ENCODE measurements at places on chromosomes 7 and 10. TPM values are rescaled to one million over a fixed set of nuclear protein-coding genes. Genes with fewer than 3 reads are reported as not detected.

DNA sequence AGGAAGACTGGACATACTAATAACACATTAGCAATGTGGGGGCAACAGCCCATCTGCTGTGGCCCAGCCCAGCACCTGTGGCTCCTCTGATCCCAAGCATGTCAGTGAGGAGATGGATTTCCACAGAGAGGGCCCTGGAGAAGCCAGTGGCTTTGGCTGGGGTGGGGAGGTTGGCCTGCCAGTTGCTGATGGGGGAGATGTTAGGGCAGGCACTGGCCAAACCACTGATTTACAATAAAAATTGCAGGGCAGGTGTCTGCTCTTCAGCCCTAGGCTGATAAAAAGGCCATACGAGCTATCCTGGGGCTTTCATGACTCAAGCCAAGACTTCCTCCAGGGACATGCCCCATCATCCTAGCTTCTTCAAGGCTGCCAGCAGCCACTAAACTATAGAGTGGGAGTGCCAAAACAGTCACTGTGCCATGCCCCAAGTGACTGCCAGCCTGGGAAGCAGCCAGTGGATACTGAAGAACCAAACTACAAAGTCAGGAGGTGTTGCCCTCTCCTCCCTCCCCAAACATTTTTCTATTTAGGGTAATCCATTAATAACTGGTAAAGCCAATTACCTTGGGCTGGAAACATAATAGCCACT, 37.8 kb downstream of the DPCD start:
- DNase-seq = no peak

DNA sequence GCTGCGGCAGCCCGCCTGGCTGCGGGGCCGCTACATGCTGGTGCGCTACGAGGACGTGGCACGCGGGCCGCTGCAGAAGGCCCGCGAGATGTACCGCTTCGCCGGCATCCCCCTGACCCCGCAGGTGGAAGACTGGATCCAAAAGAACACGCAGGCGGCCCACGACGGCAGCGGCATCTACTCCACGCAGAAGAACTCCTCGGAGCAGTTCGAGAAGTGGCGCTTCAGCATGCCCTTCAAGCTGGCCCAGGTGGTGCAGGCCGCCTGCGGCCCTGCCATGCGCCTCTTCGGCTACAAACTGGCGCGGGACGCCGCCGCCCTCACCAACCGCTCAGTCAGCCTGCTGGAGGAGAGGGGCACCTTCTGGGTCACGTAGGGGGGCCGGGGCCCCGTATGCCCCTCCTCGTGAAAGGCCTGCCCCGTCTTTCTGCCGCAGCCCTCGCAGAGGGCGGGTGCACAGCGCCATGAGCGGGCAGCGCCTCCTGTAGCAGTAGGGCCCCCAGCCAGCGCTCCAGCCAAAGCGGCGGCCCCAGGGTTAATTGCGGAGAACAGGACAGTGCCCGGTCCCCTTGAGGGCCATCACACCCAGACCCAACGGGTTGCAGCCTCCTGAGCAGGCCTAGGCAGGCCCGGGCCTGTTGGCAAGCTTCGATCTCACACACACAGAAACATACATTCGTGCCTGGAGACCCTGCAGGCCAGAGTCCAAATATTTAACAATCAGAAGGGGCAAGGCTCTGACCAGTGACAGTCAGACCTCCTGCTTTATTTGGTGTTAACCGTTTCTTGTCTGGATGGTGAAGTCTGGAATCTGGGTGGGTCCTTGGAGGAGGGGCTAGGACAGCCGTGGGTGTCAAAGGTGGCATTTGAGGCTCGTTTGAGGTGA, 44.1 kb downstream of the CHST3 start:
- no peak for DNase-seq

DNA sequence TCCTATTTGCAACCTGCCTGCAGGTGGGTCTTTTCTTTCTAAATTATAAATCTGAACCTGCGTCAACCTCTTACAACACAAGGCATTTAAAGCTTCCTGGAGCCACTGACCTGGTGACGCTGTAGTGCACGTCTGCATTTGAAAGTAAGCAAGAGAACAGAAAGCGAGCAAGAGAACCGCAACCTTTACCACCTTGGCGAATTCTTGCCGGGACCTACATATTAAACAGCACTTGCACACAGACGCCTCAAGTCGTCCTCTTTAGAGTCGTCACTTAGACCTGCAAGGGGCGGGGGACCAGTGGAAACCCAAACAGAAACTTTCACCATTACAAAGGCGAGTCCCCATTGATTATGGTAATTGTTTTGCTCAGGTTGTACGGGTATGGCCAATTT, 9.5 kb downstream of the GLI3 start:
- DNase-seq = peak; percentile 51

- DNase-seq = no peak
These were observed 8.8 kb downstream of the ADAM8 start for GRCh38 chr10:133267829-133268228.

DNA sequence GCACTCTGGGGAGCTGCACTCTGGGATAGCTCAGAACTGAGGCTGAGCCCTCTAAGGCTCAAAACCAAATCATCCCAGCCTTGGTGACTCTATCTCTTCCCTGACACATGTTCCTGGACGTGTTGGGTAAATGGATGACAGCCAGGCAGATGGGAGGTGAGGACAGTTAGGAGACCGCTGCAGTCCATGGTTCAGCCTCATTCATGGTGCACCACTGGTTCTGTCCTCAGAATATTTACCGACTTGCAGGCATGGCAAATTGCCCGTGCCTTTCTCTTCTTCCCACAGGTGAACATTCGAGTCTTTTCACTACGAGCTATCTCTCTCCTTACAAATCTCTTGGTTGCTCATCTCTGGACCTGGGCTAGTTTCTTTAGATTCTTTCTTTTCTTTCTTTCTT, 80.3 kb upstream of the EFCAB10 start:
- DNase-seq = no peak

- DNase-seq = no peak
These were observed 200.9 kb downstream of the TEX36 start for GRCh38 chr10:125482108-125482507.

The KEL gene
- total RNA-seq = 1.0 TPM

Data from activated CD8-positive, alpha-beta T cell treated with anti-CD3 and anti-CD28 coated beads, Interleukin-2, amount 10 ng/mL, durations not matched to agents 7 days and 5 days (primary cell).